ENCODE measurements at places on chromosomes 5 and 9.

DNA sequence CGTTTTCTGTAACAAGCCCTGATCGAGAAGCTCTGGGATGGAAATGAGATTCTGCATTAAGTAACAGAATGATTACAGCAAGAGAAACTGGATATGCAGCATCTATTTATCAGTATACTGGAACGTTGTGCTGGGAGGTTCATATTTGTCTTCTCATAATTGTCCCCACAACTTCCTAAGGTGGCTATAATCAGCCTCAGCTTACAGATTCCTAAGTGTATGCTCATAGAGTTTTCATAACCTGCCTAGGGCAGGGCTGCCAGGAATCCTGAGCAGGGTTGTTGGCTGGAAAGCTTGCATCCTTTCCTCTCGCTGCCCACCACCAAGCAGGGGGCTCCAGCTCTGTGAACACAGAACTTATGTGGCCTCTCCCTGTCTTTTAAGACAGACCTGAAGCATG lies 70.2 kb downstream of the FNBP1 start:
- DNase-seq = no peak

DNA sequence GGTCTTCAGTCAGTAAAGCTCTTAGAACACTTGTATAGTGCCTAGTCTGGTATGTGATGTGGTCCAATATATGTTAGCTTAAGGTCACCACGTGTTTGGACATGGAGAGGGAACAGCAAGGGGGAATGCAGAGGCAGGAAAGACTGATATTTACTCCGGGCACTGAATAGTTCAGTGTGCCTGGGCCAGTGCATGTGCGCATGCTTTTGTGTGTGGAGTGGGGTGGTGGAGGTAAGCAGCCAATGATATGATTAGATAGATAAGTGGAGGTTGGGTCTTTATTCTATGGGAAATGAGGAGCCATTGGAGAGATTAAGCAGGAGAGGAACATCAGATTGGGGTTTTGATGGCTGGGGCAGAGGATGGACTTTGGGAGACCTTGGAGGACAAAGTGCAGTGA lies 14.0 kb downstream of the OR13J1 start:
- DNase-seq = no peak

- DNase-seq = no peak
Observed at GRCh38 chr5:173056783-173057061, 570 bp downstream of the CREBRF start.

- no peak for DNase-seq
Observed at GRCh38 chr5:67012171-67012570, 184.4 kb downstream of the CD180 start.

- no peak for DNase-seq
Observed at GRCh38 chr5:178991190-178992145, 3.7 kb downstream of the GRM6 start.

GRCh38 chr5:171598641-171599152 lies 179.2 kb downstream of the FGF18 start:
- no peak for DNase-seq

- DNase-seq = no peak
Observed at GRCh38 chr5:168529374-168530234, 499 bp downstream of the FBLL1 start.

DNA sequence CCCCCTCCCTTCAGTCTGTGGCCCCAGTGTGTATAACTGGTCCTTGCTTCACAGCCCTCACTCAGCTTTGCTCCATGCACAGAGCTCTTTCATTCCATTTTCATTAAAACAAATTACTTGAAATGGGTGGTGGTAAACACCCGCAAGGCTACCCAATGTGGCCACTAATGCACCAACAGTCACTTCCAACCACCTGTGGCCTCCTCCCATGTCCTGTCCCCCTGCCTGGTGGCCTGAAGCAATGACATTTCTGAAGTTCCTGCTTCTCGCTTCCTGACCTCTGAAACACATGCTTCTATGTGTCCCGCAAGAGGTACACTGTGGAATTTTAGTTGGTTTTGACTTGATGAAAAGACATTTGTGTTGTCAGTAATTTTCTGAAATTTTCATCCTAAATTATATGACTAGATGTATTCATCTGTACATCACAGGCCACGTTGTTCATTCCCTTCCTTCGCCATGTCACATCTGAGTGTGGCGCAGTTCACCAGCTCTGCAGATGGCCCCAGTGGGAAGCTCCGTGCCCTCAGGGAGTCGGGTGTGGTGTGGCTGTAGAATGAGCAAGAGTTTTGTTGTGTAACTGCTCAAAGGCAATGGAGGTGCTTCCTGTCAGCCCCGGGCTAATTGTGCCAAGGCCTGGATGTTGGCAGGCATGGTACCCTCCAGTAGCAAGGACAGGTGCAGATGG lies 9.6 kb downstream of the ROPN1L start:
- no peak for DNase-seq

GRCh38 chr5:132204371-132205135 lies 23.1 kb downstream of the P4HA2 start:
- DNase-seq = no peak

GRCh38 chr9:113238859-113239232 lies 17.5 kb downstream of the SLC31A1 start:
- DNase-seq = no peak

DNA sequence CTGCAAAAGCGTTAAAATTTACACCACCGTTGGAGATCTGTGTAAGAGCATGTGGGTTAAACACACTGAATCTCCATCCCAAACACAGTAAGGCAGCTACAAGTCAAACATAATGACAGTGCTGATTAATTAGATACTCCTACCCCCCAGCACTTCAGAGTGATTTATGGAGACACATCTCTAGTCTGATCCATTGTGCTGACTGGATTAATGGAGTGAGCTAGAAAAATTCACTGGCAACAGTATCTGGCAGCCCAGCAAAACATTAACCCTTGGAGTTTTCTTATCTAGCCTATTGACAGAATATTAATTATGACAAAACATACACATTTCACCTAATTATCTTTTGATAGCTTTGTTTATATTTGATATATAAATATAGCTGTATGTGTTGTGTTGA lies 188.6 kb upstream of the ISL1 start:
- DNase-seq = no peak

- no peak for DNase-seq
Observed at GRCh38 chr5:24314106-24314505, 330.7 kb downstream of the CDH10 start.

DNA sequence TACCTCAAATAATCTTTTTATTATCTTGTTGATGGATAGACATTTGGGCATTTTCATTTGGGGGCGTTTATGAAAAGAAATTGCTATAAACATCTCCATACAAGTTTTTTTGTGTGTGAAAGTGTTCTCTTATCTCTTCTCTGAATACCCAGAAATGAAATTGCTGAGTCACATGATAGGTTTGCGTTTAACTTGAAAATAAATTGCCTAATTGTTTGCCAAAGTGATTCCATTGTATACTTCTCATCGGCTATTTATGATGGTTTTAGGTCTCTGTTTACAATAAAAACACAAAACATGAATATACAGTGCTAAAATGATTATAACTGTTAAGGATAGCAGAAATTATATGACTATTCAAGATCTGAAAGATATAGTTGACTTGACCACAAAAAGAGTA lies 361.7 kb downstream of the TAF11L14 start:
- no peak for DNase-seq

DNA sequence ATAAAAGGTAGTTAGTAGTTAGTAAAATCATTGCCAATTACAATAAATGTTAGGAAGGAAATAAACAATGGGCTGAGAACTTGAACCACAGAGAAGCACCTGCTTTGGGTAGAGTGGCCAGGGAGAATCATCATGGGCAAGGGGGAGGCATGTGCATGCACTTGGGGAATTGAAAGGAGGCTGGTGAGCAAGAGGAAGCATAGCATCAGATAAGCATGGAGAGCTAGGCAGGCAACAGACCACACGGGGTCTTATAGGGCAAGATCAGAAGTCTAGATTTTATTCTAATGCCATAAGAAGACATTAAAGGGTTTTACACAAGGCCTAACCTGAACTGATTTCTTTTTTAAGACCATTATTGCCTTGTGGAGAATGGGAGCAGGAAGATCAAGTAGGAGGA lies 93.4 kb downstream of the PIP5K1B start:
- DNase-seq = no peak

- DNase-seq = no peak
Observed at GRCh38 chr5:18720002-18720401, 1085.7 kb downstream of the TAF11L14 start.

GRCh38 chr5:81209869-81210493 lies 23.1 kb upstream of the CKMT2 start:
- peak; percentile 5 for DNase-seq

DNA sequence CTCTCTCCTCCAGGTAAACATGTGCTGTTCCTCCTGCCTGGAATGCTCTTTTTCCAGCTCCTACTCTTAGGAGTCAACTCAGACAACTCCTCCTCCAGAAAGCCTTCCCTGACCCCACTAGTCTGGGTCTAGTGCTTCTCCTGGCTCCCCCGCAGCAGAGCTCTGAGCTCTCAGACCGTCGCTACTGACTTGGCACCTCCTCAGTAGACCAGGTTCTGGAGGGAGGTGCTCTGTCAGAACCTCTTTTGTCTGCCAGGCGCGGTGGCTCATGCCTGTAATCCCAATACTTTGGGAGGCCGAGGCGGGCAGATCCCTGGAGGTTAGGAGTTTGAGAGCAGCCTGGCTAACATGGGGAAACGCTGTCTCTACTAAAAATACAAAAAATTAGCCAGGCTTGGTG lies 3.4 kb downstream of the LRRC8A start:
- DNase-seq = no peak

- no peak for DNase-seq
Observed at GRCh38 chr9:131927091-131927490, 152.6 kb downstream of the MED27 start.

DNA sequence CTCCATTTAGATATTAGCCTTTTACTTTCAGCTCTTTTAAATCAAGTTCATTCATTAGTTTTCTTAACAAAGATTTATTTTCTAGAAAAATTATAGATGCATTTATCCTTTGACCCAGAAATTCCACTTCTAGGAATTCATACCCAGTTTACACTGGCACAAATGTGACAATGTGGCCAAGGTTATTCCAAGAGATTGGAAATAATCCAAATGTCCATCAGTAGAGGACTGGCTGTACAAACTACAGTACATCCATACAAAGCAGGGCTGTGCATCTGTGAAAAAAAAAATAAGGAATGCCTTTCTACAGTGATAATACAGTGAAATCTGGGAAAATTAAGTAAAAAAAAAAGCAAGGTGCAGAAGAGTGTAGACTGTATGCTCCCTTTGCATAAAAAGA lies 149.2 kb downstream of the GABBR2 start:
- DNase-seq = no peak

GRCh38 chr9:20028192-20028848 lies 239.5 kb upstream of the SLC24A2 start:
- no peak for DNase-seq

GRCh38 chr9:102521097-102521755 lies 473.9 kb upstream of the CYLC2 start:
- no peak for DNase-seq

DNA sequence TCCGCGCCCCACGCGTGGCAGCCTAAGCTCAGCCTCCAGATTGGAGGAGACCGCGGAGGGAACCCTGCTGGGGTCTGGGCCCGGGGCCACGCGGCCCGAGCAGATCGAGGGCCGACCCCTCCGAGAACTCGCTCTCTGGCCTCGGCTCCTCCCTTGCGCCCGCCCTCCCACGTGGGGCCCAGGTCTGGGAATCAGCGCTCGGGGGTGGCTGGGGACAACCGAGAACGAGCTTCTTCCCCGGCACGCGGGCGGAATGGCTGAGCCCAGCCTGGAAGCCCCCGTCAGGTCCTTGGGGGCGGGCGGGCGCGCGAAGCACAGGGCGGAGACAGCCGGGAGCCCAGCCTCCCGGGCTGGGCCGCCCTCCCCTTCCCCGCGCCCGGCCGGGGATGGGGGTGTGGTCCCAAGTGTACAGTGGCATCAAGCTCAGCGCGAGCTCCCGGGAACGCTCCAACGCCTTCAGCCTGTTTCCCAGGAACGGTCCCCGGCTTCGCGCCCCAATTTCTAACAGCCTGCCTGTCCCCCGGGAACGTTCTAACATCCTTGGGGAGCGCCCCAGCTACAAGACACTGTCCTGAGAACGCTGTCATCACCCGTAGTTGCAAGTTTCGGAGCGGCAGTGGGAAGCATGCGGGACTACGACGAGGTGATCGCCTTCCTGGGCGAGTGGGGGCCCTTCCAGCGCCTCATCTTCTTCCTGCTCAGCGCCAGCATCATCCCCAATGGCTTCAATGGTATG lies at the start of gene SLC22A4:
TSS of gene SLC22A4 (plus strand) at position 403 of the 736 bp plus-strand sequence. CDS start at position 626, 223 bp downstream.
- peak; percentile 96 for DNase-seq

DNA sequence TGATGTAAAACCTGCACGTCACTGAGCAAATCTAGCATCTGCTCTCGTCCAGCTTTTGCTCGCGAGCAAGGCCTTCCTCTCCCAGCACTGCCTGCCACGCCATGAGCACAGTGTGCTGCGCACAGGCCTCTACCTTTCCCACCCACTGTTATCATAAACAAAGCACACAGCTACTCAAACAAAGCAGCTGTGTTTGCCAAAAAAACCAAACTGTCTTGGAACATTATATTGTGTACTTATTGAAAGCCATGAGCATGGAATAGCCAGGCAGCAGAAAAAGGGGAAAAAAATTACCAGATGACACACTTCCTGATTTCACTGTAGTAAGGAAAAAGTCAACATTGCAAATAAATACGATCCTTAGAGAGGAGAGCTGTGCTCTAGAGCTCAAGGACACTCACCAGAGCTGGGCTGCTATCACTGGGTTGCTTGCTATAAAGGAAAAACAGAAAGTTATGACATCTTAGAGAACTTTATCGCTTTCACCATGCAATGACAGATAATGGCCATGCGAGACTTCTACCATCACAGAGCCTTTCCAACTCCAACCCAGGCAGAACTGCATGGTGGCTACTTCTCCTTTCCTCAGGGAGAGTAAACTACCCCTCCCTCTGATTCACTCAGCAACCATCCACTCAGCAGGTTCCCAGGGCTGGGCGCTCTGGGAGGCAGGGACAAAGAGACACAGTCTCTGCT lies 69.6 kb downstream of the EPB41L4B start:
- DNase-seq = no peak

GRCh38 chr5:33840927-33841547 lies 50.8 kb downstream of the ADAMTS12 start:
- no peak for DNase-seq

- DNase-seq = no peak
Observed at GRCh38 chr5:88725454-88725853, 157.5 kb downstream of the MEF2C start.

GRCh38 chr5:68028131-68028727 lies 187.3 kb upstream of the PIK3R1 start:
- DNase-seq = no peak

All from activated naive CD8-positive, alpha-beta T cell treated with anti-CD3 and anti-CD28 coated beads for 36 hours (primary cell).